ENCODE measurements at places on chromosomes 11 and 22.
A peak's percentile ranks its signal among the peaks of the same experiment; 100 is the strongest.

GRCh38 chr22:35451592-35451991 is 51.7 kb downstream of the MCM5 start:
- no peak for DNase-seq

DNA sequence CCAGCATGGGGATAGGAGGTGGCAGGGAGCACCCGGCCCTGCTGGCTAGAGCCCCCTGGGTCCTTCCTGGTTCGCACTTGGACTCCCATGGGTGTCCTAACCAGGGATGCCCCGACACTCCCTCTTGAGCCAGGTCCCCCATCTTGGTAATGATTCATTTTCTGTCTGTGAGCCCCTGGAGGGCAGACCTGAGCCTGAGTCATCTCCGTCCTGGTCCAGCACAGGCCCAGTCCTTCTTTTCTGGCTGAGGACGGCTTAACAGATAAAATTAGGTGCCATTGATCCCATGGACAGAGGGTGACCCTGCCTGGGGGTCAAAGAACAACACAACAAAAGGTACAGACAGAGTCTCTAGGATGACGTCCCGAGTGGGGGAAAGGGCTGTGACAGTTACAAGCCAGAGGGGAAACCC is 3.5 kb downstream of the RHOD start:
- peak; percentile 9 for DNase-seq

GRCh38 chr11:64225608-64226506 is at the start of the genes NUDT22 and TRPT1:
TSS of gene NUDT22 (plus strand) at chr11:64226274. CDS start at chr11:64226653, 379 bp downstream.
TSS of gene TRPT1 (minus strand) at chr11:64226186. CDS start at chr11:64225860, 326 bp downstream.
- peak; percentile 83 for DNase-seq

GRCh38 chr11:128040603-128041002 is 546.8 kb downstream of the ETS1 start:
- peak; percentile 72 for DNase-seq

- no peak for DNase-seq
Measured at GRCh38 chr22:45202333-45203149, 38.2 kb downstream of the KIAA0930 start.

GRCh38 chr22:42938976-42939375 is 76.0 kb downstream of the PACSIN2 start:
- no peak for DNase-seq

- DNase-seq, result no peak
Measured at GRCh38 chr11:129795089-129795488, 20.6 kb upstream of the TMEM45B start.

DNA sequence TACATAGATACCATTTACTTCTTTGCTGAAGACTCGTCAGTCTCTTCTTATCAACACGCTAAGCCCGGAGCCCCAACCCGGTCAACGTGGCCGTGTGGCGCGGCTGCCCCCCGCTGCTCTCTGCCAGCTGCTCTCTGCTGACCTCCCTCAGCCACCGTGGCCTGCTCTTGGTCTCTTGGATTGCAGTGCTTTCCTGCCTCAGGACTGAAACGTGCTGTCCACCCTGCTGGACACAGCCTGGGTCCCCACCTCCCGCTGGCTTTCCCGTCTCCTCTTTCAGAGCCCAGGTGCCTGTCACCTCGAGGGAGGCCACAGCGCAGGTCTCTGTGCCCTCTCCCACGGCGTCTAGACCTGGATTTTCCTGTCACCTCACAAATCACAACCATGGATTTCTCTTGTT is 388.1 kb upstream of the B3GAT1 start:
- no peak for DNase-seq

DNA sequence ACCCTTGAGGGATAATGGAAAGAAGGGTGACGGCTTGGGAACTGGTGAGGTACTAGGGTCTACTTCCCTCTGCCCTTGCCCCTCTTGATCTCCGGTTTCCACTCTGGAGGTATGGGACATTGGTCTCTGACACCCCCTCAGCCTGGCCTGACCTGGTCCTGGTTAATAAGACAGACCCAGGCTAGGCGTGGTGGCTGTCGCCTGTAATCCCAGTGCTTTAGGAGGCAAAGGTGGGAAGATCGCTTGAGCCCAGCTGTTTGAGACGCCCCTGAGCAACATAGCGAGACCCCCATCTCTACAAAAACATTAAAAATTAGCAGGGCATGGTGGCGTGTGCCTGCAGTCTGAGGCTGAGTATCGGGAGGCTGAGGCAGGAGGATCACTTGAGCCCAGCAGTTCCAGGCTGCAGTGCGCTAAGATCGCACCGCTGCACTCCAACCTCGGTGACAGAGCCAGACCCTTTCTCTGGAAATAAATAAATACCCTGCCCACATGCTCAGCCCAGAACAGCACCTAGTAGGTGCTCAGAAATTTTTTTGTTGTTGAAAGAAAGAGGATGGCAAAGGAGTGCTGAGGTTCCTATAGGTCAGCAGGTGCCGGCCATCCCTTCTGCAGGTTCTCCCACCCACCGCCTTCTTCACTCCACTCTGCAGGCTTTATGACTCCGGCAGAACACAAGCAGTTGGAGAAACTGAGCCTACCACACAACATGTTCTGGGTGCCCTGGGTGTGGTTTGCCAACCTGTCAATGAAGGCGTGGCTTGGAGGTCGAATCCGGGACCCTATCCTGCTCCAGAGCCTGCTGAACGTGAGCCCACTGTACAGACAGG is 6.3 kb downstream of the BEST1 start:
- DNase-seq, result no peak

DNA sequence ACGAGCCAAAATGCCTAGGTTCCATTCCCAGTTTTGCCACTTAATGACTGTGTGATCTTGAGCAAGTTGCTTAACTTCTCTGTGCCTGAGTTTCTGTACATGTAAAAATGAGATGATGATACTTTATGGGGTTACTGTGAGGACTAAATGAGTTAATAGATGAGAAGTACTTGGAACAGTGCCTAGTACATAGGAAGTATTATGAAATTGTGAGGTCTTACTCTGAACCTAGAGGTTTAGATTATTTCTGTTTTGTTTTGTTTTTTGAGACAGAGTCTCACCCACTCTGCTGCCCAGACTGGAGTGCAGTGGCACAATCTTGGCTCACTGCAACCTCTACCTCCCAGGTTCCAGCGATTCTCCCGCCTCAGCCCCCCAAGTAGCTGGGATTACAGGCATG is 227.0 kb upstream of the POU2AF2 start:
- DNase-seq, result no peak

GRCh38 chr11:67581469-67581868 is 2.1 kb upstream of the GSTP1 start:
- DNase-seq, result no peak

- DNase-seq, result no peak
Measured at GRCh38 chr22:37973271-37974170, 10.8 kb downstream of the SOX10 start.

DNA sequence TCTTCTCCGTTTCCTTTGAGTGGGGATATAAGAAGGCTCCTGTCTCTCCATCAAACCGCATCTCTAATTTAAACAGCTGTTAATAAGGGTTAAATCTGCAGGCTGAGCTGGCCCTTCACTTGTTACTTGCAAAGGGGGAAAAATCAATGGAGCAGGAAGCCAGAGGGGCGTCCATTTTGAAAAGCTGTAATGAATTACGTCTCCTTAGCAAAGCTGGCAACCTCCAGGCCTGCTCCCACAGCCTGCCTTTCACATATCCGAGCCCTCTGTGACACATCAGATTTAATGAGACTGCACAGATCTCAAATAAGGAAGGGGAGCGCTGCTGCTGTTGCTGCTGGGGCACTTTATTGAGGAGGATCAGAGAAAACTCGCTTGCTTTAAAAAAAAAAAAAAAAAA is 320.8 kb downstream of the BLID start:
- DNase-seq, result peak; percentile 41

- DNase-seq, result no peak
Measured at GRCh38 chr11:17252704-17253103, 23.8 kb upstream of the NUCB2 start.

- DNase-seq, result no peak
Measured at GRCh38 chr11:5362017-5362625, 10.8 kb downstream of the OR51B6 start.

DNA sequence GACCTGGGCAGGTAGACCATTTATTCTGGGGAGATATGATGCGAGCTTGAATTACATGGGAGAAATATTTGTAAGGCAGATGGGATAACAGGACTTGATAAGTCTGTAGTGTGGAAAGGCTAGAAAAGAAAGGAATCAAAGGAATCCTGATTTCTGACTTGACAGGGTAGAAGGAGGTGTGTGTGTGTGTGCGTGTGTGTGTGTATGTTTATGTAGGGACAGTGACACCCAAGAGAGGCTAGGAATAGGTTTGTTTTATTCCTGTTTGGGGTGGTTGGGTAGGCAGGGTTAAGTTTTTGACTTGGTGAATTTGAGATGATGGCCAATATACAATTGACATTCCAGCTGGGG is 390 bp upstream of the HTATIP2 start:
- DNase-seq, result no peak

- DNase-seq, result no peak
Measured at GRCh38 chr11:121372671-121373429, 79.3 kb upstream of the SORL1 start.

- peak; percentile 72 for DNase-seq
Measured at GRCh38 chr11:68128682-68129327, 7.6 kb upstream of the CHKA start.

- no peak for DNase-seq
Measured at GRCh38 chr22:47002692-47003091, 240.2 kb downstream of the TBC1D22A start.

DNA sequence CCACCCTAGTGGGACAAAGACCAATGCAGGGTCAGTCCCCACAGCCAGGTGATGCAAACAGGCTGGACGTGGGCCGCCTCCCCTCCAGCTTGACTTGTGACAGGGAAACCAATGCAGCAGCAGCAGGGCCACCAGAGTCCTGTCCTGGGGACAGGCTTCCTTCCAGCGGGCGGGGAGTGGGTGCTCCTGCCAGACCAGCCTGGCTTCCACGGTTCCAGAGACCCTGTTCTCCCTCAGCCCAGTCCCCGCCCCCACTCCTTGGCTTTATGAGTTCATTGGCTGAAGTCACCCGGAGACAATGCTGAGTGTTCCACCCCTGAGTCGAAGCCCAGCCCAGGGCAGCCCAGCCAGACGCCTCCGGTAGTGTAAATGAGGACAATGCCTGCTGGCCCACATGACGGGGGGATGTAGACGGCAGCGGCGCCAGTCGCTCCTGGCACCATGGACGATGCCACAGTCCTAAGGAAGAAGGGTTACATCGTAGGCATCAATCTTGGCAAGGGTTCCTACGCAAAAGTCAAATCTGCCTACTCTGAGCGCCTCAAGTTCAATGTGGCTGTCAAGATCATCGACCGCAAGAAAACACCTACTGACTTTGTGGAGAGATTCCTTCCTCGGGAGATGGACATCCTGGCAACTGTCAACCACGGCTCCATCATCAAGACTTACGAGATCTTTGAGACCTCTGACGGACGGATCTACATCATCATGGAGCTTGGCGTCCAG is at the start of gene TSSK2:
Gene TSSK2, plus strand, starts transcription at position 350 of the 726 bp plus-strand sequence. Its CDS starts 92 bp downstream, at position 442.
- DNase-seq, result no peak

DNA sequence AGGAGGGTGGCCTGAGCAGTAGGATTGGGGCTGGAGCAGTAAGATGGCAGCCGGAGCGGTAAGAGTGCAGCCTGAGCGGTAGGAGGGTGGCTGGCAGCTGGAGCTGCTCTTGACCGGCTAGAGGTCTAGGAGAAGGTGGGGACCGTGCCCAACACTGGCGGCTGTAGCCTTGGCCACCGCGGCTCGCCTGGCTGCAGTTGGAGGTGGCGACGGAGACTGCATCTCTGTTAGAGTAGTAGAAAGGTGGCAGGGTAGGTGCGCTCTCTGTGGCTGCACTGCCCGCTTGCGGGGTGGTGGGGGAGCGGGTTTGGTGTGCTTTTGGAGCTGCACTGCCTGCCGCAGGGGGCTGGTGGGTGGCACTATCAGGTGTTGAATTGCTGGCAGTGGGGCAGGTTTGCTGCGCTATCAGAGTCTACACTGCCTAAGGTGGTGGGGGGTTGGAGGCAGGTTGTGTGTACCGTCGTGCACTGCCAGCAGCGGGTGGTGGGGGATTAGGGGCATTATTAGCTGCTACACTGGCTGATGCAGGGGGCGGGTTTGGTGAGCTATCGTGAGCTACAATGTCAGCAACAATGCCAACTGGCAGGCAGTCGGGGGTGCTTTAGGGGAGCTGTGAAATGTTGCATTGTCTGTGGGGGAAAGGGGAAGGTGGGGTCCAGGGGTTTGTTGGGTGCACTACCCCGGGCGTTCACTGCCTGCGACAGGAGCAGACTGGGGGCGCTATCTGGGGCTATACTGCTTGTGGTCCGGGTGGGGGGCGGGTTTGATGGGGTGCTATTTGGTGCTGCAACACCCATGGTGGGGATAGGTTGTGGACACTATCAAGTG is 4461.3 kb upstream of the OR11H1 start:
- DNase-seq, result no peak

GRCh38 chr11:12664385-12664784 is 9.8 kb upstream of the TEAD1 start:
- DNase-seq, result no peak

DNA sequence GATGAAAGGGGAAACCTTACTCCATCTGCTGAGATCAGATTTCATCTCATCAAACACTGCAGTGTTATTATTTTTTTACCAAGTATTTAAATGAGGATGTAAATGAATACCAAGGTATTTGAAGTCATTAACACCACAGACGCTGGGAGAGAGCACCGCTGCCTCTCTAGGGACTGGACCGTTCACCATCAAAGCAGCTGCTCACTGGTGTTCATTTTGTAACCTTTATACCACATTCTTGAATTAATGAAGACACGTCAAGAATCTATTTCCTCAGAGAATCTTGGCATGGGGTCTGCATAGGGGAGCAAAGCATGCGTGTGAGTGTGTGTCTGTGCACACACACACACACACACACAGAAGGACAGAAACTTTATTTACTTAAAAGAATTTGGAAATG is 15.6 kb downstream of the SIAE start:
- peak; percentile 48 for DNase-seq

GRCh38 chr11:32312865-32313403 is 122.4 kb downstream of the WT1 start:
- peak; percentile 79 for DNase-seq

- peak; percentile 75 for DNase-seq
Measured at GRCh38 chr22:29877620-29878019, 5.4 kb upstream of the MTMR3 start.

DNA sequence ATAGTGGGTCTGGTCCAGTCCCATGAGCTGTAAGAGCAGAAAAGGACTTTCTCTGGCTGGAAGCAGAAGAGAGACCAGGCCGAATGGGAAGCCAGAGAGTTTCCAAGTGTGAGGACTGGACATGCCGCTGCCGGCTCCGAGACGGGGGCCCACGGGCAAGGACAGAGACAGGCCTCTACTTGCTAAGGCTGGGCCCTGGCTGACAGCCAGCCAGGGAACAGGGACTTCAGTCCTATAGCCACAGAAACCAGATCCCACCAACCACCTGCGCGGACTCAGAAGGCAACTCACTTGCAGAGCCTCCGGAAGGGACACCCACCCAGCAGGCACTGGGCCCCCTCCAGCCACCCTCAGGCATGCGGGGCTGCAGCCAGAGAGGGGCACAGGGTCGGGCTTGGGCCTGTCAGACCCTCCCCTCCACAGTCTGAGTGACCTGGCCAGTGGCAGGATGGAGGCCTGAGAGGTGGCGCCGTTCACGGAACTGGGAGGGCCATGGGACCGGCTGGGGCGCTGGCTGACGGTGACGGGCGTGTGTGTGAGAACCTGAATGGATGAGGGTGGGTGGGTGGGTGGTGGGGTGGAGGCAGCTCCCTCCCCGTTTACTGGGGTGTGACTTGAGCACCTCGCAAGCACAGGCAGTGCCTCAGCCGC is 47.8 kb upstream of the A4GALT start:
- no peak for DNase-seq

All from fibroblast of skin of right biceps (primary cell).